ENCODE measurements at places on chromosomes 7 and 10.

- no peak for DNase-seq
Measured at GRCh38 chr7:149626972-149627371, 129.4 kb upstream of the ZNF746 start.

GRCh38 chr7:14000247-14000646 is 10.8 kb upstream of the ETV1 start:
- DNase-seq = no peak

- DNase-seq = no peak
Measured at GRCh38 chr7:133511708-133512107, 258.8 kb downstream of the EXOC4 start.

GRCh38 chr10:3455385-3456334 is 283.1 kb upstream of the PITRM1 start:
- no peak for DNase-seq

DNA sequence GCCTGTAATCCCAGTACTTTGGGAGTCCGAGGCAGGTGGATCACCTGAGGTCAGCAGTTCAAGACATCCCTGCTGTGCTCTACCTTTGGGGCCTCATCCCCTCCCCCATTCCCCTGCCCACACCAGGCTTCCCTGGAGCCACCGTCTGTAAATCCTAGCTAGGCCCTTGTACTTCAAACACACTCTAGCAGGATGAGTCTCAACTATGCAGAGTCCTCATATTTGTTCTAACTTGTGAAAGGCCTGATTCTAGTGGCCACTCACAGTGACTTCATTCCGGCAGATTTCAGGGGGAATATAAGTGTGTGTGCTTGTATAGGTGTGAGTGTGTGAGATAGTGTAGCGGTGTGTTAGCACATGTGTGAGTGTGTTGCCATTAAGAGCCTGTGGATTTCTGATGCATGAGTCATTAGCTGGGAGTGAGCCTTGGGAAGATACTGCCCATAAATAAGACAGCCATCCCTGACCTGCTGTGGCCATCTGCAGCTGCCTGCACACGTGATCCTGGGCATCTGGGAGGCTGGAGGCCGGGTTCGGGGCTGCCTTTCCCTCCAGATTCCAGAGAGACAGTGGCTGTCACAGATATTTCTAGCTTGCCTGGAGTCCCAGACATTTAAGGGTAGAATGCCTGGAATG is 1.7 kb upstream of the NEURL1 start:
- DNase-seq = no peak

GRCh38 chr7:55110993-55111361 is 92.2 kb downstream of the EGFR start:
- DNase-seq = peak; percentile 87

GRCh38 chr10:98172495-98172894 is 38.0 kb downstream of the R3HCC1L start:
- DNase-seq = no peak

DNA sequence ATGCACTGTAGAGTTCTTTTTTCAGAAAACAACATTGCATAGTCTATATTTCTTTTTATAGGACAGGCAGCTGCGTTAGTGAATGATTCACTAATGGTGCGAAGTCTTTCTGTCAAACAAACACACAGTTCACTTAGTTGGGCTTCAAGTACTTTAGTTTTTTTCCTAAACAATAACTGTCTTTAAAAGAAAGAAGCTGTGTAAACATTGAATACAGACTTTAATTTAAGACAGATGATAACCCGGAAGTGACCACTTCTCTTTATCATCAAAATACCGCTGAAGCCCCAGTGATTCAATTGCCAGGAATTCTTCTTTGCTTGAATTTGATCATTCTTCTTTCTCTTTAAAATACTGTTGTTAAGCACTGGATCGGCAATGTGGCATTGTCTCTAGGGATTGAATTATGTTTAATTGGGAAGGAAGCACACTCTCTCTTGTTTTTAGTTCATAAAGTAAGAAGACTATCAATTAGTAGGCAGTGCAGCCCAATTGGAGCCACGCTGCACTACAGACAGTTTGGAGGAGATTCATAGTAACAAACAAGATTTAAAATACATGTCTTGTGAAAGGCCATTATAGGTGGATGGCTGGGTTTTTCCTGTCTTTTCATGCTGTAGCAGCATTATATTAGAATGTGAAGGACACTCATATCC is 30.4 kb downstream of the CNTNAP2 start:
- no peak for DNase-seq

GRCh38 chr10:49747303-49747646 is 14.8 kb downstream of the OGDHL start:
- no peak for DNase-seq

- peak; percentile 21 for DNase-seq
Measured at GRCh38 chr10:71232089-71232998, 20.0 kb downstream of the UNC5B start.

DNA sequence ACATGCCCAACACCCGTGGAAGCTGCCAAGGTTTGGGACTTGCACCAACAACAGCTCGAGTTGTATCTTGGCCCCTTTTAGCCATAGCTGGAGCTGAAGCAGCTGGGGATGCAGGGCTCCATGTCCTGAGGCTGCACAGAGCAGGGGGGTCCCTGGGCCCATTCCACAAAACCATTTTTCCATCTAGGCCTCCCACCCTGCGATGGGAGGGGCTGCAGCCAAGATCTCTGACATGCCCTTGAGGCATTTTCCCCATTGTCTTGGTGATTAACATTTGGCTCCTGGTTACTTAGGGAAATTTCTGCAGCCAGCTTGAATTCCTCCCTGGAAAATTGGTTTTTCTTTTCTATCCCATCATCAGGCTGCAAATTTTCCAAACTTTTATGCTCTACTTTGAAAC is 637.8 kb upstream of the VSTM2A start:
- no peak for DNase-seq

- DNase-seq = no peak
Measured at GRCh38 chr7:1112109-1112508, 24.2 kb downstream of the GPER1 start.

- no peak for DNase-seq
Measured at GRCh38 chr7:106896231-106896630, 31.1 kb downstream of the PIK3CG start.

DNA sequence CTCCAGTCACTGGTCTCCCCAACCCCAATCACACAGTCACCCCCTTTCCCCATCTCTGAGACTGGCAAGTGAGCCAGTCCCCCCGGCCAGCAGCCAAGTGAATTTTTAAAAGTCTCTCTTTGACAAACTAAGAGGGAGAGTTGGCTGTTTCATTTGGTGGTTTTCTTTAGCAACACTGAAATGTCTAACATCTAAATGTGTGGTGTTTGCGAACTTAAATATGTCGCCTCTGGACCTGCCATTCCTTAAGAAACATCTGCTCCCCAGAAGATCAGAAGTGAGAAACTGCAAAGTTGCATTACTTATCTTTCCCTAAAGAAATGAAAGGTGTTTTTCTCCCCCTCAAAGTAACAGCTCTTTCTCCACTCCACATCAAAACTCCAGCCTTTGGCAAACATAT is 34.7 kb upstream of the PLXNA4 start:
- DNase-seq = no peak

DNA sequence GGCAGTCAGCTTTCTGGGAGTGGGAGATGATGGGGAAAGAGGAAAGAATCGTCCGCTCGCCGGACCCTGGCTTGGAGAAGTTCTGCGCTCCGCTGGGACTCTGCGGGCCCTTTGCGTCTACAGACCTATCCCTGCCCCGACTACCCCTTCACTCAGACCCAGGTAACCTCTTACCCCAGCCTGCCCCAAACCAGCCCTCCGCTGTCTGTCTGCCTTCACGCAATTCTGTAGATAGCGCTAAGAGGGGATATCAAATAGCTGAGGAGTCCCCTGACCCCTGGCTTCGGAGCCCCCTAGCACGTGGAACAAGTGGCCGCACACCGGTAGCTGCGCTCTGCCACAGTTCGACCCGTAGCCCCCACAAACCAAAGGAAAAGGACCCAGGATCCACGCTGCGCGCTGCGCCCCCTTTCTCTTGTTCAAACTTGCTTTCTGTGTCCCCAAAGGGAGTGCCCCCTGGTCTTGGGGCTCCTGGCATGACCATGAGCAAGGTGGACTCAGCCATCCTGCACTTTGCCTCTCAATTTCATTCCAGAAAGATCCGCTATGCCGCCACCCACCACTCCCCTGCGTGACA is 7.0 kb downstream of the HOXA4 start:
- DNase-seq = no peak

DNA sequence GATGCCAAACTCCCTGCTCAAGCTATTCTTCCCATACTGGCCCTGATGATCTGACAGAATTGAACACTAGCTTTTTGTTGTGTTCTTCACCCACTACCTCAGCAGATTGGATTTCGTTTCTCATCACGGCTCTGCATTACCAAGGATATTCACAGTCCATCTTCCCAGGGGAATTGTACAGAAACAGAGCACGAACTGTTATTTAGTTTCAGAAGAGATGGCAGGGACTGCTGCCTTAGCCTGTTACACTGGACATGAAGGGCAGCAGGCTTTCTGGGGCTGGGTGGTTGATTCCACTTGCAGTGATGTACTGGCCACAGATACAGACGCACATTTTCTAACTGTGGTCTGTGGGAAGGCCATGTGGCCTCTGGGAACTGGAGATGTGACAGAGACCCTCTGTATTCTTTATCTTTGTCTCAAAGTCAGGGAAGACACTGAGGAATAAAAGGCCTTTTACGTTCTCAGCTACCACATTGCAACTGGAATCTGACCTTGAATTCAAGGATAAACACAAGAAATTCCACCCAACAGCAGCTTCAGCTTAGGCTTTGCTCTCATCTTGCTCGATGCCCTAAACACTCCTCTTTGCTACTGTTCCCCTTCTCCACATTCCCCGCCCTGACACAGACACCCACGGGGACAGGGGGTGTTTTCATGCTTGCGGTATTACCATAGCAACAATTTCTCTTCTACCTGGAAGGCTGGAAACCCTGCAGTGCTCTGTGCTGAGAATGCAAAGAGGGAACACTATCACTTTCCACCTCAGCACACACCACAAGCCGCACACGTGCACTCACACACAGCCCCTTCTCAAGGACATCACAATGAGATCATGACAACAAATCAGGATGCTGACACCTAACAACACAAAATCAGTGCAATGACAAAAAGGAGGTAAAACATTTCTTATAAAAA is 81.7 kb downstream of the RNF216 start:
- DNase-seq = peak; percentile 54

Data from NCI-H187 (cell line).